Hematopoietic multipotent progenitor cell (in vitro differentiated cells): ENCODE measurements at places on chromosomes 6 and 20.

GRCh38 chr6:158868122-158868480 lies 48.9 kb upstream of the EZR start:
- no peak for DNase-seq

DNA sequence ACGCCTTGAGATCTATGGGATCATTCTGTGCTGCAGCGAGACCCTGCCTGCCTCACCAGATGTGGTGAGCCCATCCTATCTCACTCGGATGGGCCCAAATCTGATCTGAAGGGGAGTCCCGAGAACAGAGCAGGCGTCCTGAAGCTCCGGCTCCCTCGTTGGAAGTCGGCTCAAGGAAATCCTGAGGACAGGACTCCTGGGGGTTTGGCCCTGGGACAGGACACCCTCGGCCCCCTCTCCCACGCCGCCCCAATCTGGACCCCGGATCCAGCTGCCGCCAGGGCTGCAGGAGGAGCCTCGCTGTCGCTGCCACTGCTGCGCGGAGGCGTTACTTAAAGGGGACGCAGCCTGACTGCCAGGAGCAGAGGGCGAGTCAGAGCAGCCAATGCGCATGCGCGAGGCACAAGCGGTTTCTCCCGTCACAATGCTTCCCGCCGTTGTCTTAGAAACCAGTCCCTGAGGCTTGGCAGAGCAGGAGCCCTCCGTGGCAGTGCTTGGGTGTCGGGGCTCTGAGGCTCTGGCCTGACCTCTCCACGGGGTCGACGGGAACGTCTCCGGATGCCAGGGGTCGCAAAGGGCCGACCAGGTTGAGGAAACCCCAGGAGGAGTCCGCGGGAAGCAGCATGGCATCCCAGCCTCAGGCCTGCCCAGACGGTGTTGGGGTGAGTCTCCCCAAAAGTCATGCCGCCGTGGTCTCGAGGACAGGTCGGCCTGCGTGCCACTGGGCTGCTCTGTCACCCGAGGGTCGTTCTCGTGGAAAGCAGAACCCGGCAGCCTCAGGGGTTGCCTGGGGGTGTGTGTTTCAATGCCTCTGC lies 1567.8 kb upstream of the DEFB115 start:
- no peak for DNase-seq

DNA sequence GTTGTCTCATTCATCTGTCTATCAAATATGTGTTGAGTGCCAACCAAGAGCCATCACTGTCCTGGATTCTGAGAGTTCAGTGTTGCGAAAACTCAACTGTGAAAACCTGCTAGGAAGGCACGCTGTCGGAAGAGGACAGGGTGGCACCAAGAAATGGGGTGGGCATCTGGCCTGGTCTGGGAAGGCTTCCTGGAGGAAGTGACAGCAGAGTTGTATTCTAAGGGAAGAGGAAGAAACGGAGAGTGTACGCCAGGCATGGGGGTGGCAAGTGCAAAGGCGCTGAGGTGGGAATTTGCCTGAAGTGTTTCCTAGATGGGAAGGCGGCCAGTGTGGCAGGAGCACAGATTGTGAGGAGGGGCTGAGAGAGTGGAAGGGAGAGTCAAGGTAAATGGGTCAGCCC lies 91.2 kb downstream of the ANKRD60 start:
- DNase-seq = no peak

- DNase-seq = peak; percentile 97
Observed at GRCh38 chr6:29964887-29965562, 22.7 kb downstream of the HLA-A start.

GRCh38 chr6:163759542-163759941 lies 345.0 kb downstream of the QKI start:
- no peak for DNase-seq

DNA sequence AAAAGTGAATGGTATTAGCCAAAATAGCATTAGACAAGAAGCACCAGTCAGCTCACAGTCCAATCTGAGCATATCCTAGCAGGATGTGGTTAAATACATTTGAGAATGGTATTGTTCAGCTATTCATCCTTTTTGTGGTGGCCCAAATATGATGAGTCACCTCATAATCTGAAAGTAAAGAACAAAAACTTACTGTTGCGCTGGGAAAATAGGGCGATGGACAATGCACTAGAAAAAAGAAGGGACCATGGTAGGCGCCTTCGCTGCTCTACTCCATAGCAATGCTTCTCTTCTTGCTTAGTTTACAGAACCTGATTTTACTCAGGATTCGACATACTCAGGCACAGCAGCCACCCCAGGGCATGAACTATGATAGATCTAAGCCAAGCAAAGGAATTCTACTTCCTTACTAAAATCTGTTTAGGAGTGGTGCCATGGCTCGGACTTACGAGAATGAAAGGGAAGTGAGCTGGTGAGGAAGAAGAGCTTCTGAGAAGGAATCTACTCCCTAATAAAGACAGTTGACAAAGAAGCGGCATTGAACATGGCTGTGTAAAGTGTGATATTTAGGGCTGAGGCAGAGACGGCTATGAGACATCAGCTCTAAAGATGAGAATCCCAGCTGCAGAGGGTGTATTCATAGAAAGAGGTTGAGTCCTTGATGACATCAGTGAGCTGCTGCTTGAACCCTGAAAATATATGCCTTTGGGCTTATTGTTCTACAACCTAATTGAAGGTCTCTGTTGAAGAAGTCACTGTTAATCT lies 16.6 kb upstream of the FBXO9 start:
- DNase-seq = peak; percentile 81

DNA sequence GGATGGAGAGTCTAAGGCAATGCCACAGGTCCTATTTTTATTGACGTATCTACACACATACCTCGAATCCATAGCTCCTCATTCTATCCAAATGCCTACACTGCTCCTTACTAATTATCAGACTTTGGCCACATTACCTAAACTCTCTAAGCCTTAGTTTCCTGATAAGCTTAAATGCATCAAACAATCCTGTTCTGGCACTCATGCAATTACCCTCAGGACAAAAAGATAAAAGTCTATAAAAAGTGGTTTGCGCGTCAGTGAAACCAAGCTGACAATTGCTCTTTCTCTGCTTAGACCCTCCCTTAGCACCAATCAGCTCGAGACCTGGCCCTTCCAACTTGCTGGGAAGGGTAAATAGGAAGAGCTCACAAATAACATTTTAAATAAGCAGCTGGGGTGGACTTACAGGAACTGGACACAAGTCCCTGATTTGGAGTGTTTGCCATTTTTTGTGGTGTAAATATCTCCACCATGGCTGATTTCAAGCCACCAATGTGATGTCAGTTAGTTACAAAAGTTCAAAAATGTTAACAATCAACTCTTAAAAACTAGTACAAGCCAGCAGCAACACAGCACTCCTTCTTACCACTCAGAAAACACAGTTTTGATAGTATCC lies 7.2 kb upstream of the PLEKHG1 start:
- no peak for DNase-seq

- DNase-seq = no peak
Observed at GRCh38 chr6:154513601-154514320, 3.3 kb upstream of the CNKSR3 start.

GRCh38 chr6:30895343-30895742 lies 11.0 kb downstream of the DDR1 start:
- DNase-seq = no peak

DNA sequence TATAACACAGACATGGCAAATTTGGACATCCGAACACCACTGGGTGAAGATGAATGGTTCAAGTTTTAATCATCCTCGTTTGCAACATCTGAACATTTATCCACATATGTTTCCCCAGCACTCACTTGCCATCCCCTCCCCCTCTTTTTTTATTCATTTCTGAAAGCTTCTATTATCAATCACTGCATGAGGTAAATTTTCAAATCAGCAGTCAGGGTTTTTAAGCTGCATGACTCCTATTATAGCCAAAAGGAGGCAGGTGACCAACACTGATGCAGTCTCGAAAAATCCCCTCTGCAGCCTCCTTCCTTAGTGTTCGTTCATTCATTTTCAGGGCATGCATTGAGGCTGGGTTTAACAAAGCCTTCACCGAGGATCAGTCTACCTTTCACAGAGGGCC lies 530.8 kb upstream of the JARID2 start:
- no peak for DNase-seq

- DNase-seq = no peak
Observed at GRCh38 chr6:169989594-169989993, 238.2 kb downstream of the ERMARD start.

- no peak for DNase-seq
Observed at GRCh38 chr6:96156425-96156824, 140.7 kb downstream of the FUT9 start.

- no peak for DNase-seq
Observed at GRCh38 chr6:31351401-31352309, 5.3 kb downstream of the HLA-B start.

DNA sequence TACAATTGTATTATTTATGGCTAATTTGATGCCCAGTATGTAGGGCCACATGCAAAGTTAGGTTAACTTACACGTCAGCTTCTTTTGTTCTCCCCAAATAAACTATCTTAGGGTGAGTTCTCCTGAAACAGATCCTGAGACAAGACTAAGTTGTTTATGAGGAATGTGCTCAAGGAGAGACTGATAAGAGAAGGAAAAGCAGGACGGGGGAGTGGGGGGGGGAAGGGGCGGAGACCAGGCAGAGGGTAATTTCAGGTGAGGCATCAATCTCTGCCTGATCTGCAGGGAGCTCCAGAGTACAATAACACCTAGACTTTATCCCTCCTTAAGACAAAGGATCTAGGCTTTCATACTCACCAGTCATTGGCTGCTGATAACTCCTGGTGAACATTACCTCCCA lies 220.6 kb upstream of the BTBD3 start:
- no peak for DNase-seq

GRCh38 chr6:130050230-130050629 lies 31.8 kb downstream of the L3MBTL3 start:
- no peak for DNase-seq

DNA sequence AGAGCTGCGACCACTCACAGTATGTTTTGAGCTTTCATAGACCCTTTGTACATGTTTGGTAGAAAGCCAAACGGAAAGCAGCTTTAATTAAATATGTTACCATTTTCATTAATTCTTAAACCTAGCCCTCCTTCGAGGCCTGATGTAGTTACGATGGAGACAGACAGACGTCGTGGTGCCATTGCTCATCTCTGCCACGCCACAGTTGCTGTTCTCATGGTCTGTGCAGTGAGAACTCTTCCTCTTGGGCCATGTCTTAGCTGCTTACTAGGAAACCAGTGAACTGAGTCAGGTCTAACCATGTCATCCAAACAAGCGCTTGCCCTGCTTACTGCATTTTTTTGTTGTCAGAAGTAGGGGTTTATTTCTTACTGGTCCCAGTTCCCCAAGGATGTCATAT lies 62.8 kb downstream of the SNX9 start:
- DNase-seq = no peak

DNA sequence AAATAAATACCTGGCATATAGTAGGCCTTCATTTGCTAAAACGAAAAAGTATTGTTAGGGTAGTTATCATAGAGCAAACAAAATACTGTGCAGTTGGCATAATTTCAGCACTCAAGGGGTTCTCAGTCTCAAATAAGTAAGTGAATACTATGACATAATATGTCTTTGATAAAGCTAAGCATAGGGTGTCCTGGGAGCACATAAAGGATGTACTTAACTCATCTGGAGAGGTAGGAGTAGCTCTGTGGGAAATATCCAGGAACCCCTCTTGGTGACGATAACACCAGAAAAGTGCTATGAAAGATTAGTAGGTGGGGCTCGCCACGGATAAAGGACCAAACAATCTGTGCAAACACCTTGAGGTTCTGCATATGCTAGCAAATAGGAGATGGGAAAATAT lies 23.2 kb downstream of the VNN1 start:
- DNase-seq = no peak

- DNase-seq = no peak
Observed at GRCh38 chr6:13098006-13098405, 230.3 kb downstream of the TBC1D7 start.

GRCh38 chr6:124203101-124203811 lies 399.6 kb downstream of the NKAIN2 start:
- DNase-seq = no peak

GRCh38 chr20:51462566-51463276 lies 79.8 kb downstream of the NFATC2 start:
- no peak for DNase-seq

- DNase-seq = no peak
Observed at GRCh38 chr6:157267654-157268053, 55.7 kb downstream of the TMEM242 start.

DNA sequence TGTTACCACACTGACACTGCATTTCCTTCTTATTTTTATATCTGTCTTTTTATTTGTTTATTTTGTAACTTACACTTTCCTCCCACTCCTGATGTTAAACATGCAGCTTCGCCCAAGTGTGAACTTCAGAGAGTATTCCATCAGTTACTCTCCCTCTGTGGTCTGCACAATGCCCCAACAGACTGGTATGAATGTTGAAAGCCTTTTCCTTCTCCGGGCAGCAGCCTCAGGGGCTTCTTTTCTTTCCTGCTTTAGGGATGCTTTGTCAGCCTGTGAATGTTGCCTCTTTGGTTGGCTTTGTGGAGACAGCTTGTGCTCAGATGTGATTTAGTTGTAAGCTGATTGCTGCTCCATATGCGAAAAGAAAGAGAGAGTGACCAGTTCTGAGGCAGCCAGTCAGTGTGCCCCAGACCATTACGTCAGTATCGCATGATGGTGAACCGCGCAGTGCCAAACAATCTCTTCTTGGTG lies 44.0 kb downstream of the SMPDL3A start:
- no peak for DNase-seq

GRCh38 chr6:150967381-150967780 lies 101.9 kb downstream of the MTHFD1L start:
- DNase-seq = no peak

- DNase-seq = no peak
Observed at GRCh38 chr20:17466641-17467040, 64.5 kb downstream of the BFSP1 start.

DNA sequence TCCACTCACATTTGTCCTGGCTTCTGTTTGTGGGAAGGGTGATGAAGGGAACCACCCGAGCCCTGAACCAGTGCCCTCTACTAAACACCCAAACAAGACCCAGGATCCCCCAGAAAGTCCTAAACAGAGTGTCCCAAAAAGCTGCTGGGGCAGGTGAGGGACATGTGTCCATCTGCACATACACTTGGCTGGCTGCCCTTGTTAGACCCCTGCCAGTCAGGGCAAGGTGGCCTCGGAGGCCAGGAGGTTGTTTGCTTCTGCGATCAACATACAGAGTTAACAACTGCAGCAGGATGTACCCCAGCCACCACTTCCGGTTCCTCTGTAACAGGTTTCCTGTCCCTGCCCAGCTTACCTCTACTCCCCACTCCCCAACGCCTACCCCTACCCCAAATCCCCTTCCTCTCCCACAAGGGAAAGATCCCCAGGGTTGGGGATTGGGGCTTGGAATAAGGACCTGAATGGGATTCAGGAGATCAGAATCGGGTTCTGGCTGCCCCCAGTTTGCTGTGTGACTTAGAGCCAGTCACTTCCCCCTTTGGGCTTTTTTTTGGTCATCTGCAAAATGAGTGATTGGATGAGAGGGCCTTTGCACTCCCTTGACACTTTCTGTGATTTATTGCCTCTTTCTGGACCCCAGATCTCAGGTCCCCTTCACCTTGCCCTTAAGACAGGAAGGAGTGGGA lies 13.9 kb downstream of the DEF6 start:
- peak; percentile 69 for DNase-seq

DNA sequence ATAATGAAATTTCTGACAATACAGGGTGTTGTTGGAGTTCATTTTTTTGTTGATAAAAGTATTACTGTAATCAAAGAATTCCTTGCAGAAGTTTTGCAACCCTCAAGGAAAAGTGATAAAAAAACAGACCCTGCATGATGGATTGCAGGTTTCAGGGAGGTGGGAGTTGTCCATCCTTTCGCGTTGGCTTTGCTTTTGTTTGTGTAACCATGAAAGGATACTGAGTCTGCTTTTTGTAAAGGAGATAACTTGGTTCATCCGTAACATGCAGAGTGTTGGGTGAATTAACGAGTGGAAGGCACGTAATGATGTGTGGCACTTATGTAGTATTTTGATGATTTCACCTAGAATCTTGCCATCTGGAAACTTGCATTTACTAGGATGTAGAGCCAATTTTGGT lies 23.6 kb downstream of the FOXO3 start:
- no peak for DNase-seq
